Activated CD4-positive, alpha-beta memory T cell treated with anti-CD3 and anti-CD28 coated beads, Interleukin-2, amount 10 ng/mL, durations not matched to agents 7 days and 5 days (primary cell): ENCODE measurements at places on chromosomes 3 and 15.
A peak's percentile ranks its signal among the peaks of the same experiment; 100 is the strongest.

DNA sequence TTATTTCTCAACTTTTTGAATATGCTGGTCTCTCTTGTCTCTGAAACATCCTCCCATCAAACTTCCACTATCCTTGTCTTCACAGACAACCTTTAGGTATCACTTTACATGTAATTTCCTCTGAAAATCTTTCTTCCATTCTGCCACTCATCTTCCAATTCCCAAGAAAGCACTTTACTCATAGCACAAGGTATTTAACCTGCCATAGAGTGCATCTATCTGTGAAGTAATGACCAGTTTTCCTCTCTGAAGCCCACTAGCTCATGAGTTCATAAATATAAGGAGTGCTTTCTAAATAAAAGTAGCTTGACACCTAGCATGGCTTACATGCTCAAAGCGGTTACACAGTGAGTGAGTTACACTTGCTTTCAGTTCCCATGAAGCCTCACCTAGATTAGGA is 160.7 kb upstream of the CMC1 start:
- no peak for DNase-seq

DNA sequence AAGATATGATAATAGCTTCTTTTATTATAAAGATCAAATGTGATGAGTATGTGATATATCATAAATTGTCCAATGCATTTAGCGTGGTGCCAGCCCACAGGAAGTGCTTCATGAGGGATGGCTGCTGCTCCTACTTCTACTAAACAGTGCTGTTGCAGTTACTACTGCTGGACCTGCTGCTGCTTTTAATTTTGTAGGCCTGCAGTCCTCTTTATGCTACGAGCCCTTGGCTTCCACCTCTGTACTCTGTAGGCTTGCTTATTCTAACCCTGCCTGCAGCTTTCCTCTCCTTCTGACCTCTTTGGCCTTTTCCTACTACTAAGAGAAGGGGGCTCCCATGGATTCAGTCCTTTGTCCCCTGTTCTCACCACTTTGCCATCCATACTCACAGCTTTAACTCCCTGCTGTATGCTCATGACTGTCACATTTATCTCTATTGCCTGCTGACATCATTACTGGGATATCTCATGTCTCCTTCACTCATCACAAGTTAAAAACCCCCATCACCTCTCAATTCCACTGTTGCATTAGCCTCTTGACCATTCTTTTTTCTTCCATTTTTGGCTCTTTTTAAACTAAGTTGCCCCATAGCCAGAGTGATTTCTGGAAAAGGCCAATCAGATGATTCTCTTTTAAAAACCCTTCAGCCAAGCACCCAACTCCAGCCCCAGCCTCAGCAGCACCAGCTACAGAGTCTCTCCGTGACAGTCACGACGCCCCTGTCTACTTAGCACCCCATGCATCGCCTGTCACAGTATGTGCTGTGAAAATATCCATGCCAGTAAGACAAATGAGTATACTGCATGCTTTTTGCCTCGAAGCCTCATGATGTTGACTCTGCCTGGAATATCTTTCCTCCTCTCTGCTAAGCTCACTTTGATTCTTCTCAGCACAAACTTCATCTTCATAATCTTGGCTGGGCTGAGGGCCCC is 56.3 kb downstream of the PLCL2 start:
- DNase-seq = no peak

- DNase-seq = peak; percentile 71
Measured at GRCh38 chr3:52670621-52671521, 14.8 kb downstream of the PBRM1 start.

GRCh38 chr3:73805435-73805834 is 180.7 kb upstream of the PDZRN3 start:
- DNase-seq = no peak

DNA sequence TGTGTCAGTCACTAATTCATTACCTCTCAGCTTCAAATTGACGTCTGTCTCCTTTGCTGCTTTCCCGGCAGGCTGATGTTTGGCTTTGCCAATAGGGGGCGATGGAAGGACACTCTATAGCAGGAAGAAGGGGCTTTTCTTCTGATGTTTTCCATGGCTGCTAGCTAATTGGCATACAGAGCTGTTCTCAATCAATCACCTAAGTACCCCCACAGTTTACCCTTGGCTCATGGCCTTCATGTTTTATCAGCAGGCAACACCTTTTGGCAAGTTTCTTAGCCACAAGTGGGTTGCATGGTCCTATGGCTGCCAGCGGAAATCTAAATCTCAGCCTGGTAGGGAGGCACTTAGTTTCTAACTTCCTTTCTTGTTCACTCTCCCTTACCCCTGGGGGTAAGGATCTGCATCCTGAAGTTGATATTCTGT is 45.0 kb downstream of the ESYT3 start:
- peak; percentile 55 for DNase-seq

GRCh38 chr15:101191242-101191641 is 60.6 kb downstream of the CHSY1 start:
- no peak for DNase-seq

DNA sequence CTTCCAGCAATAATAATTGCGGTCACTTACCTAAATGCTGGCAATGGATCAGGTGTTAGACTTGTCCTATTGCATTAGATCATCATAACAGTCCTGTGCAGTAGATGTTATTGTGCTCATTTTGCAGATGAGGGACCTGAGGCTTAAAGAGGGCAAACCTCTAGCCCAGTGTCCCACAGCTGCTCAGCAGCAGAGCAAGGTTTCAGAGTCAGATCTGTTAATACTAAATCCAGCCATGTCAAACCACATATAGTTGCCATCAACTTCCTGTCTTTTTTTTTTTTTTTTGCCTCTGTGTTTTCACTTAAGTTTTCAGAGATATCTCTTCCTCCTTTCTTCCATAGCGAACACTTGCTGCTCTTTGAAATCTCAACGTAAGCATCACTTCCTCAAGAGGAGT is 12.1 kb downstream of the FEZF2 start:
- no peak for DNase-seq

DNA sequence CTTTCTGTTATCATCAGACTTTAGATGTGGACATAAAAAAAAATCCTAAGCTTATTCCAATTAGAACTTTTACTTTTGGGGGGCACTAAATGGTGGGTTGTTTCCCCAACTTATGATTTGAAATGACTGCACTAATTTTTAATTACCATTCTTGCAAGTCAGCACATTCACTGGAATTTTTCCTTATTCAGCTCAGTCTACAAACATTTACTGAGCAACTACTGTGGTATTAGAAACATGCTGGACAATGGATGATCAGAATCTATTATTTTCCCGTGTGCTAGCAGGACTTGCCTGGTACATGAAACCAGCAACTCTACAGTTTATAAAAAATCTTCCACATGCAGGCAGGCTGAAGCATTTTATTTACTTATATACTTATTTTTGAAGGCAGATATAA is 273.6 kb downstream of the FOXP1 start:
- DNase-seq = no peak

GRCh38 chr3:3815206-3815605 is 16.0 kb downstream of the LRRN1 start:
- no peak for DNase-seq

GRCh38 chr3:105401691-105402149 is 35.0 kb downstream of the ALCAM start:
- DNase-seq = no peak

DNA sequence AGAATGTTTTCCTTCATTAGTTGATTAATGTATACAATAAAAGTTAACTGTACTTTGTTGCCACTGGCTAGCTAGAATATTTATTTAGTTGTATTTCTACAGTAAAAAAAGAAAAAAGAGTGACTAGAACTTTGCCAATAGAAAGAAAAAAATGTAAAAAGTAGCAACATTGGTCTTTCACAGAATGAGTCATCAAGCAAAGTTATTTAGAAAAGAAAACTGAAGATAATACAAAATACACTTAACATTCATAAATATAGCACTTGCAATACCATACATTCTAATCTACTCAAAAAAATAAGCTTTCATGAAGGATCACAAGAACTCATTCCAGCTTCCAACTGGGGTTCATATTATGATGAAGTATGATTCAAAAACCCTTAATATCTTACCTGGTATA is 83.4 kb downstream of the AQR start:
- DNase-seq = no peak

DNA sequence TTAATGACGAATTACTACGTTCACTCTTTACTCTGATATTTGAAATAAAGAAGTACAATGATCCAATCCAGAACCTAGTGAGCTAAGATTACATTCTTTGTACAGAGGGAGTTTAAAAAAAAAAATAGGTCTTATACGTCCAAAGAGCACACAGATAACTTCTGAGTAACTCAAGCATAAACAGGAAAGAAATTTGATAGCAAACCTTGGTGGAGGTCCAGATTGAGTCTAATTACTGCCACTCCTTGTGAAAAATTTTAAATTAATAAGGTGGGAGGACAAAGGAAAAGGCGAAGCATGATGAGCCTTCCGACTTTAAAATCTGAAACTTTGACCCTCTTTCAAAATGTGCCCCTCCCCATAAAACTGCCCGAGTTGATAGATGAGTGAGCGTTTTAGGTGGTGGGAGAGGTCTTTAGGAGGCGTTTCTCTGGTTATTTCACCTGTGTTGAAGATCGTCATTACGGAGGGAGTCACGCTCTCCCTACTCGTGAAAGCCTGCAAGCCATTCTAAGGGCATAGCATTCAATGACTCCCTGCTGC is 127.0 kb upstream of the ROBO2 start:
- no peak for DNase-seq

DNA sequence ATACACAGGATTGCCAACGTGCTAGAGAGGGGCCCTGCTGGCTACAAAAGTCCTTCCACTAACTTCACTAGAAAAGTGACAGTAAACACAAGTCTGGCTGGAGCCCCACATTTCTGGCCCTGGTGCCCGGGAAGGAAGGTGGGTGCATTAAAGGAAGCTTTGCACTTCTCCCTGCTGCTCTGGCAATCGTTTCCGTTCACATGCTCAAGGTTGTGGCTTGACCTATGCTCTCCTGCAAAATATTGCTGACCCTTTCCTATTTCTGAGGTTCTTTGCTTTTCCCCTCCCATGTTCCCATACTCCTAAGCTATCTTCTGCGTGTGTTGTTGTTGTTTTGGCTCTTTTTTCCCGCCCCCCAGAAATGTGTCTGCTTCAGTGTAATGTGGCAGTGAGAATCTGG is 9.1 kb upstream of the CCR3 start:
- DNase-seq = no peak

DNA sequence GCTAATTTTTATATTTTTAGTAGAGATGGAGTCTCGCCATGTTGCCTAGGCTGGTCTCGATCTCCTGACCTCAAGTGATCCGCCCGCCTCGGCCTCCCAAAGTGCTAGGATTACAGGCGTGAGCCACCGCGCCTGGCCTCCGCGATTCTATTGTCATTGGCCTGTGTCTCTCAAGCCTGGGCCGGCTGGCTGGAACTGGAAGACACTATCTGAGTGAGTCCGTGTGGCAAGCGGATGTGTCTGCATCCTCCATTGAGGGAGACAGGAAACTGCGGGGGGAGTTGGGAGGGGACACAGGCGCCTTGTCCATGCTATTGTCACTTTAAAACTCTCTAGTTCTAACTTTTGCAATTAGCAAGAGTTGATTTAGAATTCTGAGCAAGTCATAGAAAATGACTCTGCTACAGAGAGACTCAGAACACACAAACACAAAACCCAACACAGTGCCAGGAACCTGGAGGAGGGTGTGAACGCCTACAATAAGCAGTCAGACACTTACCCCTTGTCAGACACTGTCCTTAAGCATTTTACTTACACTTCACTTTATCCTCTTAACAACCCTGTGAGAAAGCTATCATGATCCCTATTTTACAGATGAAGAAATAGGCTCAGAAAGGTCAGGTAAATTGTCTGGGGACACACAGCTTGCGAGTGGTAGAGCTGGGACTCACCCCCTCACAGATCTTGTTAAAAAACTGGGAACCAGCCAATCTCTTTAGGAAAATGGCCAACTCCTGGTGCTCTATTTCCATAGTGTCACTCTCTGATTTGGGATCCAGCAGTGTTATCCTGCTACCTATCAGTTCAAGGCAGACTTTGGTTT is 38.7 kb downstream of the ANP32A start:
- DNase-seq = peak; percentile 53

DNA sequence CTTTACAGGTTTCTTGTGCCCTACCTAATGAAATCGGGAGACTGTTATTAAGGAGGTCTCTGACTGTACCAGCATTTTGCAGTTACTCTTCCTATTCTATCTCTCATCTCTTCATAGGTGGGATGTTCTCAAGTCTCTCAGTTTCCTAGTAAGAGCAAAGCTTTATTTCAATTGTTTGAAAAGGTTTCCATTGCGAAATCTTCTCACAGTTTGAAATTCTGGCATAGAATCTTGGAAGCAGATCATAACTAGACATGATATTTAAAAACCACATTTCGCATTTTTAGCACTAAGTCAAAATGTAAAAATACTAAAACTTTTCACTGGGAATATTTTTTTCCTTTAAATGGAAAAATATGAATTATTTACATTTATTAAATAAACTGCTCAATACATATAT is 1311.4 kb downstream of the ROBO2 start:
- no peak for DNase-seq

DNA sequence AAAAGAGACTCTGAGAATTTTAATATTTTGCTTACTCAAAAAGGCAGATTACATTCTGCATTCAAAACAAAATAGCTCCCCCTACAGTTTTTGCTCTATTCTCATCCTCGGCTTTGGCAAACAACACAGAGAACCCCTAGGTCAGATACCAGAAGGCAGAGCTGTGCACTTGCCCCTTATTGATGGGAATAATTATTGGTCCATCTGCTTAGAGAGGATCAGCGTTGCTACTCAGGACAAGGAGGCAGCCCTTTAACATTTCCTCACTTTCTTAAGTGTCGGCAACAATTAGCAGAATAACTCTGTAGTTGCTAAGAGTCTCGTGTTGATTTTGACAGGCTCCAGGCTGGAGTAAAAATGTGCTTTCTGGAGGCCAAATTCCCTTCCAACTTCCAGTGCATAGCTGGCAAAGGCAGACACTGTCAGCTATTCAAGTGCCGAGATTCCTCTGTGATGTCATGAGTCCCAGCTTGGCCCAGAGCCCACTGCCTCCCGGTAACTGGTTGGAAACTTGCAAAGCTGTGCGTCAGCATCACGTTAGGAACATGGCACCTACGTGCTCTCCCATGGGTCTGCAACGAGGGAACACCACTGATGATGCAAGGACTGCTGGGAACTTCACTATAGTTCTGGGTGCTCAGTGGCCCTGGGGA is 482.7 kb upstream of the ADAMTS9 start:
- no peak for DNase-seq

DNA sequence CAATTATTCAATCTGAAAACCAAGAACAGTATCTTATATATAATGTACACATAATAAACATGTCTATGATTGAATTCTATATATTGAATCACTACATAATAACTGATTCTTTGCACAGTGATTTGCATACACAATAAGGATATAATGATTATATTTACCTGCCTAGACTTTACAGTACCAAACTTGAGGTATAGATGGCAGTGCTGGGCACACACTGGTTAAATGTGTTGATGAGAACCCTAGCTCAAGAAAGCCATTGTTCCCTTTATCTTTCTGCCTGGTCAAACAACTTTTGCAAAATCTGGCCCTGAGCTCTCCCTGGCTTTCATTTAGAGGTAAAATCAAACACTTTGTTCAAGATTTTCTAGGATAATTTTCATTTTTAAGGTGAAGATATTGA is 697.7 kb downstream of the TUSC7 start:
- no peak for DNase-seq

- DNase-seq = no peak
Measured at GRCh38 chr3:25856902-25857518, 67.1 kb downstream of the OXSM start.

- no peak for DNase-seq
Measured at GRCh38 chr3:9809239-9809614, 835 bp upstream of the TTLL3 start.

GRCh38 chr3:197748597-197749314 is 927 bp upstream of the FYTTD1 start:
- DNase-seq = no peak
